ENCODE measurements at places on chromosomes 16 and 17.

DNA sequence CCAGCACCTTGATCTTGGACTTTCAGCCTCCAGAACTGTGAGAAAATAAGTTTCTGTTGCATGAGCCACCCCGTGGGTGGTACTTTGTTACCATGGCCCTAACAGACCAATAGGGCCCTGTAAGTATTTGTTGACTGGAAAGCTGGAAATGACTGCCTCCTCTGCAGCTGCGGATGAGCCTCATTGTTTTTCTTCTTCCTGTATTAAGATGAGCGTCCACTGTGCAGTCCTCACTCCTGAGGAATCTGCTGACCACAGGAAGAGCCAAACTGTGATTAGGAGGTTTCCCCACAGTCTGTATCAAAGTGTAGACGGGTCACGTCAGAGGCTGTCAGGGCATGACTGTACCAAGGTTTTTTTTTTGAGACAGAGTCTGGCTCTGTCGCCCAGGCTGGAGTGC, 12.2 kb upstream of the AKTIP start:
- no peak for DNase-seq

GRCh38 chr16:1524366-1524765, 9.1 kb upstream of the TMEM204 start:
- no peak for DNase-seq

DNA sequence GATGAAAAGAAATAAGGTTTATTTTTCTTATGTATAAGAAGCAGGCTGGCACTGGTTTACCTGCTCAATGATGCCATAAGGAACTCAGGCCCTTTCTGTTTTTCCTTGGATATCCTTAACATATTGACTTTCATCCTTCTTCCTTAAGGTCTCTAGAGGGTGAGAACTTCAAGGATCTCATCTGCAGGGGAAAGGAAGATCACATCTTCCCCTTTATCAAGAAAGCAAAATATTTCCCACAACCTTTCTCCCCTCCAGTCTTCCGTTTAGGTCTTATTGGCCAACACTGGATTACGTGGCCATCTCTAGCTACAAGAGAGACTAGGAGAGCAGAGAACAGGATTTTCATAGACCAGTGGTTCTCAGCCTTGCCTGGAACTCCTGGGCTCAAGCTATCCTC, 4.2 kb upstream of the TBX4 start:
- DNase-seq = no peak

DNA sequence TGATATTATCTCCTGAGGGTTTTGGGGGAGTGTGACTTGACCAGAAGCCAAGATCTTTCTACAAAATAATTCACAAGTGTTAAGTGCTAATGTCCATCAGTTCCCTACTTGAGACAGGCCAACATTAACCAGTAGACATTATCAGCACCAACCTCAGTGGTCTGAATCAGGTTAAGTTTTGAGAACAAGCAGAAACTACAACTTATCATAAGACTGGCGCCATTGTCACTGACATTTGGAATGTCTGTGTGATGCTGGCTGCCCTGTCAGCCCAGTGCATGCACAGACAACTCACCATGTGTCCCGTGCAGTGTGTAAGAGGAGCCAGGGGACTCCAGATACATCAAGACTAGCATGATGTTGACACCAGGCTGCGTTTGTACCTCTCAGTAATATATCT, 76.8 kb downstream of the CCDC182 start:
- DNase-seq = no peak

DNA sequence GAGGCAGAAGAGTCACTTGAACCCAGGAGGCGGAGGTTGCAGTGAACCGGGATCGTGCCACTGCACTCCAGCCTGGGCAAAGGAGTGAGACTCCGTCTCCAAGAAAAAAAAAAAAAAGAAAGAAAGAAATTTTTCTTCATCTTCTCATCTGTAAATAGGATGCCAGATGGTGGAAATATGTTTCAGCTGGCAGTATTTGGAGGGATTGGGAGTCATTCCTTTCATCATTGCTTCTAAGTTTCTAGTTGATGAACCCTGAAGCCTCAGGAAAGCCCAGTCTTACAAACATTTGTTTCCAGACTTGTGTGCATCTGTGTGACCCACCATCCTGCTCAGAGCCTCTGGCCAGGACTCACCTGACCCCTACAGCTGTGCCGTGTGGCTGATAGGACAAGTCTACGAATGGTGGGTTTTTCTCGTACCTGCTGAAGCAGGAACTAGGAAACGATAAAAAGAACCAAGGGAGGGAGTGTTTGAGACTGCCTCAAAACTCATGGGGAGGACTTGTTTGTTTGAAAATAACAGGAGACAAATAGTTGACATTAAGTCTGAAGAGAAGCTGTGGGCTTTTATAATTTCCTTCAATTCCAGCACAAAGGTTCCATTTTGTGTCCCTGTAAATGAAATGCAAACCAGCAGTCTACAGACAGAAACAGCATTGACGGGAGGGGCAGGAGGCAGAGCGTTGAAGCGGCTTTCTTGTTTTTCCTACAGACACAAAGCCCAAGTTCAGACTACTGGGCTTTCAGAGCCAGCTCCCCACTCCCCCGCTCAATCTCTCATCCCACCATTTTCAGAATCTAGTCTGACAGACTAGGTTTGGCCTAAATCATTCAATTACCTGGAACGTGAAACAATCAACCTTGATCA, 24.9 kb downstream of the CDRT4 start:
- peak; percentile 76 for DNase-seq

DNA sequence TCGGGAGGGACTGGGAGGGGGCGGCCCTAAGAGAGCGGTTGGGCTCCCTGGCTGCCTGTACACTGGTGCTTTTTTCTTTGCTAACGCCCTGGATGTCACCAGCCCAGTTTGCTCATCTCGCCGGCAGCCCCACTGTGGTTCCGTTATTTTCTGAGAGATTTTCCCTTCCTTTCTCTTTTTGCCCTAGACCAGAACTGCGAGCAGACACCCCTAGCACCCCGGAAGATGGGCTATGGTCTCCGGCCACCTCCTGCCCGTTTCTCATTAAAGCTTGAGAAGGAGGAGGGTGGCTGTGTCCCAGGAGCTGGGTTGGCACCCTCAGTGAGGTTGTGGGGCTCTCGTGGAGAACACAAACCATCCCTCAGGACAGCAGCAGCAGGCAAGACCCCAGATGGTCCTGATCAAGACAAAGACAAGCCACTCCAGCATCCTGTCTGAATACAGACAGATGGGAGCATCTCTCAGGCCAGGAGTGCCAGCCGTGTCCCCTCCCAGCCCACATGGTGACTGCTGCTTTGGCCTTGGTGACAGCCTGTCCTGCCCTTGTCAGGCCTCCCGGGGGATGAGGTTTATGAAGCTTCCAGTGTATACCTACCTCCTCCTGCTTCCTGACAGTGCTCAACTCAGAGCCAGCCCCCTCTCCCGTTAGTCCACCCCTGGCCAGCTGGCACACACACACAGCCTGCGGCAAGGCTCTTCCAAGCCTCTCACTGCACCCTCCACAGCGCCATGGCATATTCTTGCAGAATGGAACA, 77.2 kb downstream of the KCNJ12 start:
- DNase-seq = no peak

DNA sequence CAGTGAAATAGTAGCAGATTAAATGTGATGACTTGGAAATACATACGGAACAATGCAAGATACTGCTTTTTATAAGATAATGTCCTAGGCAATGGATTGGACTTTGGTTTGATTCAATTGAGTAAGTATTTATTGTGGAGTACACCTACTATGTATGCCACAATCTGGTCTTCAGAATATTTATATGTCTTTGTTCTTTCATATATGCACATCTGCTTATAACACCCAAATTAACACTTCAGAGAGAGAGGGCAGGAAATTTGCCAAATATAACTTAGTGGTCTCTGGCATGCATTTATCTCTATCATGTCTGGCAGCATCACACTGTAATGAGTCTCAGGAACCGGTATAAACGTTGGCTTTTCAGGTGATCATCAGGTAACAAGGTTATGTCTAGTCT, 16.9 kb downstream of the RPGRIP1L start:
- DNase-seq = no peak

- no peak for DNase-seq
Measured at GRCh38 chr17:62778990-62779681, 29.0 kb downstream of the MARCHF10 start.

DNA sequence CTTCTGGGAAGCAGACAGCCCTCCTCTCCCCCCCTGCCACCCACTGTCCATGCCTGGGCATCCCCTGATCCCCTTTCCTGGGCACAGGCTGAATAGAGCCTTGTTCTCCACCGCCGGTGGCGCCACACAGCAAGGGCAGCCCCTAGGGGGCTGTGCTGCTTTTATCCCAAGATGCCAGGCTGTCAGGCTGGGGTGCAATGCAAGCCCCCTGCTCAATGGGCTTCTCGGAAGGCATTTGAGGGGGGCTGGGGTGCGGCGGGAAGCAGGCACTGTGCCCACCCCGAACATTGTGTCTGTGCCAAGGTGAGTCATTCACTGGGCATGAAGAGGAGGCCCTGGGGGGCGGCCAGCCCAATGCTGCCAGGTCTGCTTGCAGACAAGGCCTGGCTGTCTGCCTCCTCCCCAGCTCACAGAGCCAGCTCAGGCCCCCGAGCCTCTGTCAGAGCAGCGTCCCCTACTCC, 1.5 kb upstream of the GFAP start:
- DNase-seq = peak; percentile 91

DNA sequence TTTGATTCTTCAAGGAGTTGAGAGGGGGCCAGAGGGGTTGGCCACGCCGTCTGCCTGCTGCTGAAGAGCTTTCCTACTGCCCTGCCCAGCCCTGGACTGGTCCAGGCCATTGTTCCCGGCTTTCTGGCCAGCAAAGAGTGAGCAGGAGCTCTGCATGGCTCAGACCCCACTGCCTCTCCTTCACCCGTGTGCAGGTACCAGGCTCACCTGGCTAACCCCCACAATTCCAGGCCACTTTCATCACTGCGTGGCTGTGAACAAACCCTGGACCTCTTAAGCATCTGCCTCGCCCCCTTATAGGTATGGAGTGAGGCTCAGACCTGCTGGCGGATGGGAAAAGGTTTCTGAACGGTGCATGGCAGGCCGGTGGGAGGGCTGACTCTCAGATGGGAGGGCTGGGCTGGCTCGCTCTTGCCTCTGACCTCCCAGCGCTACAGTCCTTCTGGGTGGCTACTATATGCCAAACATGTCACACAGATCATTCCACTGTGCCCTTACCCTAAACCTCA, 8.9 kb downstream of the ZNF319 start:
- DNase-seq = no peak

DNA sequence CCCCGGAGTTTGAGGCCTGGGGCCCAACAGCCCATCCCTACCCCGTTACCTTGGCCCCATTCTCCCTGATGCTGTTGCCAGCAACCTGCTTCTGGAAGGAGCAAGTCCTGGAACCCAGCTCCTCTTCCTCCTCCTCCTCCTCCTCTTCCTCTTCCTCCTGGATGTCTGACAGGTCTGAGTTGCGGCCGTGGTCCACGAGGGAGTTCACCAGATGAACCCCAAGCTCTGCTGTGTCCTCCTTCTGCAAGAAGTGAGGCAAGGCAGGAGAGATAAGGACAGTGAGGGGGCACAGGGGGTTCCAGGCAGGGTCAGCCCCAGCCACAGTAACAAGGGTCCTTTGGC, 18.7 kb downstream of the TSPOAP1 start:
- no peak for DNase-seq

DNA sequence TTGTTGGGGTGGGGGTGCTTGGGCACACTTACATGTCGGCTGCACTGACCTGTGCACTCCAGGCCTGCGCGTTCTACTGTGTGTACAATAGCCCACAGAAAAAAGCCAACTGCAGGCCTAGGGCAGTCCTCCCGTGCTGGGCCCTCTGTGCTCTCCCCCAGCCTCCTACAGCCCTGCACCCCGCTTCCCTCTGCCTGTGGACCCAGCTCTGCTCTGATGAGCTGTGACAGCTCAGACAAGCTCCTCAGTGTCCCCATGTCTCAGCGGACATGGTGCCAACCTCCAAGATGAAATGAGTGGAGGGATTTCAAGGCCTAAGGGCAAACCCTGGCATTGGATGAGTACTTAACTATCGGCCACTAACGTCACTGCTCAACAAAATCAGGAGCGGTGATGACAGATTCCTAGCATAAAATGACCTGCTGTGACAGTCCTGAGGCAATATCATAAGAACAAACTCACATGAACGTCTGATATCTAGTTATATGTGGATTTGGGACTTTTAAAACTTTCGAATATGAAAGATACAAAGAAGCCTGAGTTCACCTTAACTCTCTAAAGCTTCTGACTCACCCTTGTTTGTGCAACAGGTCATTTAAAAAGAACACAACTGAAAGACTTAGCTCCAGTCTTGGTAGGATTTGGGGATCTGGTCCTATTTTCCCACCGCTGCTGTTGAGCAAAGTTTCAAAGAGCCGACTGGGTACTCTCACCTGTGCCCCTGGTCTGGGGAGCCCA, 34.7 kb downstream of the CCDC57 start:
- DNase-seq = no peak

DNA sequence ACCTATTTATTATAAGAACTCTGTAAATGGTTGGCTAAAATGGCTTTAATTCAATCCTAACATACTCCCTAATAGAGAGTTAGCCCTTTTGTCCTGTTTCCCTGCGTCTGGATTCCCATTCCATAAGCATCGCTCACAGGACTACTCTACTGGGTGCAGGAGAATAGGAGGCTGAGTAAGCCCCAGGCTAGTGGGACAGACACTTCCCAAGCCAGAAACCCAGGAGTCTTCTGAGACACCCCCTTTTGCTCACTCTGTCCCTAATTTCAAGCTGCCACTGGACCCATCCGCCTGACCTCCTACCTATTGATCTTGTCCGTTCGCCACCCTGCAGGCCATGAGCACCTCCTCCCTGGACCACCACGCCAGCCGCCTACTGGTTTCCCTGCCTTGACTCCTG, 16.7 kb upstream of the TOB1 start:
- no peak for DNase-seq

- no peak for DNase-seq
Measured at GRCh38 chr16:61936522-61936921, 99.7 kb downstream of the CDH8 start.

- no peak for DNase-seq
Measured at GRCh38 chr17:28193241-28193640, 125.8 kb upstream of the TMEM97 start.

- no peak for DNase-seq
Measured at GRCh38 chr16:57955572-57956188, 15.2 kb downstream of the CNGB1 start.

DNA sequence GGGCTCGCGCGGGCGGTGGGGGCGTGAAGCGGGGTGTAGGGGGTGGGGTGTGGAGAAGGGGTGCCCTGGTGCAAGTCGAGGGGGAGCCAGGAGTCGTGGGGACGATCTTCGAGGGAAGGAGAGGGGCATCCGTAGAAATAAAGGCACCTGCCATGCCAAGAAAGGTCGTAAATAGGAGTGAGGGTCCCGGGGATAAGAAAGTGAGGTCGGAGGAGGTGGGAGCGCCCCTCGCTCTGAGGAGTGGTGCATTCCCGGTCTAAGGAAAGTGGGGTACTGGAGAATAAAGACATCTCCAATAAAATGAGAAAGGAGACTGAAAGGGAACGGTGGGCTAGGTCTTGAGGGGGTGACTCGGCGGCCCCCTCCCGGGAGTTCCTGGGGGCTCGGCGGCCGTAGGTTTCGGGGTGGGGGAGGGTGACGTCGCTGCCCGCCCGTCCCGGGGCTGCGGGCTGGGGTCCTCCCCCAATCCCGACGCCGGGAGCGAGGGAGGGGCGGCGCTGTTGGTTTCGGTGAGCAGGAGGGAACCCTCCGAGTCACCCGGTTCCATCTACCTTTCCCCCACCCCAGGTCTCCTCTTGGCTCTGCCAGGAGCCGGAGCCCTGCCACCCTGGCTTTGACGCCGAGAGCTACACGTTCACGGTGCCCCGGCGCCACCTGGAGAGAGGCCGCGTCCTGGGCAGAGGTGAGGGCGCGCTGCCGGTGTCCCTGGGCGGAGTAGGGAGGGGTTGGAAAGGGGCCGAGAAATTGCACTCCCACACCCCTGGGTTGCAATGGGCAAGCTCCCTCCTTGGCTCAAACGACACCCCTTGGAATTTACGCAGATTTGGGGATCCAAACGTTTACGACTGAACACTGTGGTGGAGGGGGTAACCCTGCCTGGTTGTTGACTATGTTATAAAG, 888 bp downstream of the CDH1 start:
- no peak for DNase-seq
